ENCODE measurements at places on chromosomes 3 and 15. TPM values are rescaled to one million over a fixed set of nuclear protein-coding genes. Genes with fewer than 3 reads are reported as not detected.

DNA sequence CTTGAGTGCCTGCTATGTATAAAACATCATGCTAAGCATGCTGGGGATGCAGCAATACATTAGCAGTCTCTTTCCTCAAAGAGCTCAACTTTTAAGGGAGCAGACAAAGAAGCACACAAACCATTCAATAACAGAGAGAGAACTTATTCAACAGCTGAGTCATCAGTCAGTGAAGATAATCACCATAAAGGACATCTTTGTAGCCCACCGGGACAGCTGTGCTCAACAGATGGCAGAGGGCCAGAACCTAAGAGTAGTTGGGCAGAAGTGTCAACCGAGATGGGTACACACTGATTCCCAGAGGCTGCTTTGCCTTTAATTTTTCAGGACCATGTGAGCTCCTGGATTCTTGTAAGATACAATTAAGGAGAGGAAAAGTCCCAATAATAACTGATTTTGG is 4.2 kb upstream of the RAB8B start:
- DNase-seq = no peak

- no peak for DNase-seq
These were observed 359.6 kb upstream of the NECTIN3 start for GRCh38 chr3:110711851-110712516.

DNA sequence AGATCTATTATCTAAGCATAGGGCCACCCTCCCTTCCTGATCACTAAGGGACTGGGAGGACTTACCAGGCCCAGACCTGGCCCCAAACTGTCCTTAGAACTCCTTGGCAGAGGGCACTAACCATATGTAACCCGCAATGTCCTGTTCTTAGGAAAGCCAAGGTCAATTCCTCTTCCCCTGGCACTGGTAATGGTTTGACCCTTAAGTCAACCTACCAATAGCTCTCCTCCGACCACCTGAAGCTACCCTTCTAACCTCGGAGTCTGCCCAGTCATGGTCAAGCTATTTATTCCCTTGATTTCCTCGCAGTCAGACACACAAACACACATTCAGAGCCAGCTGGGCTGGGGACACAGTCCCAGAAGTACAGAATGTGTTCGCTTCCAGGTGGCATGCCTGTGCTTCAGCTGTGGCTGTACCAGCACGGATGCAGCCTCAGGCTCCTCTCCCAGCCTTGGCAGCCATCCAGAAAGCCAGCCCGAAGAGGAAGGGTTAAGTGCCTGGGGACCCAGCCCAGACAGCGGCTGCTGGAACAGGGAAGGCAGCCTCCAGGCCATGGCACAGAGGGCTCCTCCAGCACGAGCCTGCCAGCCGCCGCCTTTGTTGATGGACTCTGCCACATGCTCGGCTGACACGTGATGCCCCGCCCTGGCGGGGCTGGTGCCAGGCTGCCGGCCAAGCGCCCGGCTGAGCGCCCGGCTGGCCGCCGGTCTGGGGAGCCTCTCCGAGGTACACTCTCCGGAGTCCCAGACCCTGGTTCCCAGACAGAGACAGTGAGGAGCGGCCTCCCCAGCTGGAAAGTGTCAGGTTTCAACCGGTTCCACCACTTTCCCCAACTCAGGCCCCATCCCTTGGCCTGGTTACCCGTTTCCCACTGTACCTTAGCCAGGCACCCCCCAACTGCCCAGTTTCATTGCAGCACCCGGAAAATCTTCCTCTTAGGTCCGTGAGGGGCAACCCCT is 5.5 kb downstream of the BMF start:
- DNase-seq = peak; percentile 76

DNA sequence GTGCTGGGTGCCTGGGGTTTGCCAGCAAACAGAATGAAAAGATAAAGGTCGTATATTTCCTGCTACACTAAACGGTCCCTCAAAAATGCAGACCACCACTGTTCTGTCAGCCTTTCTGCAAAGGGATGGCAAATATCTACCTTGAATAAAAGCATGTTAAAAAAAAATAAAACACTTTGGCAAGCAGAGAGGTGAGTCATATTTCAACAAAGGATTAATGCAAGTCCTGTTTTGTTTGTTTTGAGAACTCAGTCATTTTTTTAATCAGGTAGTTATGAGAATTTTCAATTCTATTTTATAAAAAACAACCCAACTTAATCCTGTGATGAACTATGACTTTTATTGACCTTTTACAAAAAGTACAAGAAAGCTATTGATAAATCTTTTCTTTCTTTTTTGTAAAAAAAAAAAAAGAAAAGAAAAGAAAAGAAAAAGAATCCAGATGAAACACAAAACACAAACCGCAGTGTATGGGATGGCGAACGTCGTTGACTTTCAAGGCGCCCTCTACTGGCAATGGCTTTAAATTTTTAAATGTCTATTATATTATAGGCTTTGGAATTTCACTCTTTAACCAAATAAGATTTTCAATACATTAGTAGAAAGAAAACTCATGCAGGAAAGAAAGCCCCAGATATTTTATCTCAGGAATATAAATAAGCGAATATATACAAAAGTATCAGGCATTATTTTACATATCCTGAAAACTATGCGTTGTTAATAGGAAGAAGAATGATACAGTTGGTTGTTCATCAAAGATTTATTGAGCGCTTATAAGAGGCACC is 87.8 kb downstream of the NCEH1 start:
- no peak for DNase-seq

DNA sequence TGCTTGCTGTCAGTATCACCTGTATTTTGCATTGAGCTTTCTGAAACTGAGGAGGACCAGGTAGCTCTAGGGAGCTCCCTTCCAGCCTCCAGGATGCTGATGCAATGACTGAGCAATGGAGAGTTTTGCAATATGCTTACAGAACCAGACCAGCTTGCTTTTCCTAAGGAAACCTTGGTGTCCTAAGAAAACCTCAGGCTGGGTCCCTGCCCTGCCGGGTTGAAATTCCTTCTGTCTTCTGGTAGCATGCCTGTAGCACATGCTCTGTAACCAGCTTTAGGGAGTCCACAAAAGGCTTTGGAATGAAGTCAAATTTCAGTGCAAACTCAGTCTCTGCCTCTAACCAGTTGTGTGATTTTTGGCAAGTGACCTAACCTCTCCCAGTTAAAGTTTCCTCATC is 65.8 kb upstream of the GSK3B start:
- peak; percentile 67 for DNase-seq

GRCh38 chr3:177545964-177546363 is 348.7 kb upstream of the TBL1XR1 start:
- DNase-seq = no peak

- no peak for DNase-seq
These were observed 157.2 kb downstream of the PTPRG start for GRCh38 chr3:61718565-61718964.

- DNase-seq = no peak
These were observed 51.7 kb upstream of the ST3GAL6 start for GRCh38 chr3:98711426-98711825.

- no peak for DNase-seq
These were observed 66.0 kb downstream of the CHDH start for GRCh38 chr3:53780171-53780570.

- DNase-seq = no peak
These were observed 92.1 kb upstream of the IL12A start for GRCh38 chr3:159896543-159896942.

- no peak for DNase-seq
These were observed 34.4 kb upstream of the TPRG1 start for GRCh38 chr3:189137416-189137815.

The THBS1 gene
- 31.3 TPM for total RNA-seq

The TF gene
- total RNA-seq = 4.0 TPM
